ENCODE measurements at places on chromosomes 5 and 9.

DNA sequence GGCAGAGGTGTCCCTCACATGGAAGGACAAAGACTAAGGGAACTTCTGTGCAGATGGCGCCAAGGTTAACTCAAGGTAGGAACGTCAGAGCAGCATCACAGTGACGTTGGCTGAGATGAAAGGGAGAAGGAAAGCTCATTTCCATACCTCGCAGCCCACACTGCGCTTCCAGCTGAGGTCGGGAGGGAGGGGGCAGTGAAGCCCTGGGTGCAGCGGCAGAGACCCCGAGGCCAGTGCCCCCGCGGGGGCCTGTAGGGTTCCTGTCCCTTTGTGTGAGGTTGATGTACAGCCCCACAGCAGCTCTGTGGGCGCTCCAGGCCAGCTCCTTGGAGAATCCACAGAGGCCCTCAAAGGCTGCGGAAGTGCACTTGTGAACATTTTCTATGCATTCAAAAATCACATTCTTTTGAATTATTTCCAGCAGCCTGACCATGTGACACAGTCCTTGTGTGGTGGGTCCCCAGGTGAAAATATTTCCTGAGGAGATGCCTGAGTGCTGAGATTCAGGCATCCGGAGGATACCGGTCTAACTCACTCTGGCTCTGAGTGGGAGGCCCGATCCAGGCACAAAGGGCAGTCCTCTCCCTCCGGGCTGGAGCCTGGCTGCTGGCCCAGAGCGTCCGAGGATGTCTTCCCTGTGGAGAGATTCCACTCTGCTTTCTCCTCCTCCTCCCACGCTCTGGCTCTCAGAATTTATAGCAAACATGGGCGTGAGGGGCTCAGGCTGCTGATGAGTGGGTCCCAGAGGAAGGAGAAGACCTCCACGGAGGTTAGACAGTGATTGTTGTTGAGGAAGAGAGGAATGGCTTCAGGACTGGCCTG lies 150.7 kb downstream of the ICE1 start:
- no peak for DNase-seq

- no peak for DNase-seq
These were observed 528.8 kb downstream of the IRX1 start for GRCh38 chr5:4124221-4124970.

DNA sequence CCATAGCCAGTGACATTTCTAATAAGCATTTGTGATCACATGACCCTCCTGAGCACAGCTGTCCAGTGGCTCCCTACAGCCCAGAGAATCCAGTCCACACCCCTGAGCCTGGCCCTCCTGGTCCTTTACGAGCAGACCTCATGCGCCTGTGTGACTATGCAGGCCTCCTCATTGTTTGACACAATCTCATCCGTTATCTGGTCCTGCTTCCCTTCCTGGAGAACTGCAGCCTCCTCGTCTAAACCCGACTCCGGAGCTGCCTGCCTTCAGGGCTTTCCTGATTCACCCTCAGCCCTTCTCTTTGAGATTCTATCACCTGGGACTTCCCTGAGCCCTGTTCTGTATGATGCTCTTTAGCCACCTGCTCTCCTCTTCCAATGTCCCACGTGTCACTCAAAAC lies 79.7 kb downstream of the GPR21 start:
- no peak for DNase-seq

DNA sequence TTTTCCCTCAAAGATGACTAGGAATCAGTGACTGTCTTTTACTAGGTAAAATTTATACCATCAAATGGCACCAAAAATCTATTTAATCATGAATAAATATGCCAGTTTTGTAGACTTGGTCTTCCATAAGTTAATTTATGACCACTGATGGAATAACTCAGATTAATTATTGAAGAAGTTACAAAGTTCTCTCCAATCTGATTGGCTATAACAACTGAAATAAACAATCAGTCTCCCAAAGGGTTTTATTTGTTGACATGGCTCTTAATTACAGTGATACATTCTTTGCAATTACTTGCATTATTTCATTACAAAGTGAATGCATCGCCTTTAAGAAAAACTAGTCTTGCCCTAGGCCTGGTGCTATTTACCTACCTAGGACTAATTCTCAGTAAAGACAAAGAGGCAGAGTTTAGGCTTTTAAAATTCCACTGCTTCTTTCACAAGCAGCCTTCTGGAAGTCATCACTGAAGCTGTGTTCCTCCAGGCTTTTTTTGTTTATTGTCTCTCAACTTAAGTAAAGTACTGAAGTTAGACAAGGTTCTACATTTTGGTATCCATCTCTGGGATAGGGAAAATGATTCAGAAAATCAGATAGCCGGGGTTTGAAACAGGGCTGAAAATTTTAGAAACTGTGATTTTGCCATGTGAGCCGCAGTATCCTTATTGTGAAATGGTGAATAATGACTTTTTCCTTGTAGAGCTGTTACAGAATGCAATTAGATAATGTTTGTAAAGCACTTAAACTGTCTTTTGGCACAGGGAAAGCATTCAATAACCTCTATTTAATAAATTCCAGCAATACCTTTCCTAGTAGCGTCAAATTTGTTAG lies 2.5 kb downstream of the STOM start:
- DNase-seq, result no peak

DNA sequence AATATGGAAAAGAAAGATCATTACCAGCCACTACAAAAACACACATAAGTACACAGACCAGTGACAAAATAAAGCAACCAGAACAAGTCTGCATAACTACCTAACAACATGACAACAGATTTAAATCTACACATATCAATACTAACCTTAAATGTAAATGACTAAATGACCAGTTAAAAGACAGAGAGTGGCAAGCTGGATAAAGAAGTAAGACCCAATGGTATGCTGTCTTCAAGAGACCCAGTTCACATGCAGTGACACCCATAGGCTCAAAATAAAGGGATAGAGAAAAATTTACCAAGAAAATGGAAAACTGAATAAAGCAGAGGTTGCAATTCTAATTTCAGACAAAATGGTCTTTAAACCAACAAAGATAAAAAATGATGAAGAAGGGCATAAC lies 938.1 kb downstream of the EFNA5 start:
- no peak for DNase-seq

GRCh38 chr9:122218071-122218934 lies 10.5 kb downstream of the LHX6 start:
- no peak for DNase-seq

GRCh38 chr5:131245312-131245711 lies 18.5 kb upstream of the CDC42SE2 start:
- DNase-seq, result no peak

DNA sequence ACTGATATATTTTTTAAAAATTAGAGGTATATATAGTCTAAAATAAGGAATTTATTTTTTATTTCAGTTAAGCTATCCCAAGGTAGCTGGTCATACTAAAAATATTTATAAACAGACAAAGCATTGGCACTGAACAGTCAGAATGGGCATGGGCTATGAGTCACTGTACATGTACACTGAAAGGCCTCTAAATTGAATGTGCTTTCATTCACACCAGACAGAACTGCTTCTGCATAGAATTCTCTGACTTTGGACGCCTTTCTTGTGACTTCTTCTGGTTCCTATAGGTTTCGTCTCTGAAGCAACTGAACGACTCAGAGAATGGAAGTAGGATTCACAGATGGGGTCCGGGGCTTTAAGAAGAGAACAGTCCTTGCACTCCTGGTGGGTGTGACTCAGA lies 394.8 kb upstream of the MEF2C start:
- DNase-seq, result no peak

GRCh38 chr5:6674421-6674820 lies 38.8 kb upstream of the TENT4A start:
- DNase-seq, result no peak

- no peak for DNase-seq
These were observed 5.6 kb upstream of the IL7R start for GRCh38 chr5:35850967-35851680.

GRCh38 chr9:120153258-120153657 lies 426.7 kb downstream of the CDK5RAP2 start:
- no peak for DNase-seq

DNA sequence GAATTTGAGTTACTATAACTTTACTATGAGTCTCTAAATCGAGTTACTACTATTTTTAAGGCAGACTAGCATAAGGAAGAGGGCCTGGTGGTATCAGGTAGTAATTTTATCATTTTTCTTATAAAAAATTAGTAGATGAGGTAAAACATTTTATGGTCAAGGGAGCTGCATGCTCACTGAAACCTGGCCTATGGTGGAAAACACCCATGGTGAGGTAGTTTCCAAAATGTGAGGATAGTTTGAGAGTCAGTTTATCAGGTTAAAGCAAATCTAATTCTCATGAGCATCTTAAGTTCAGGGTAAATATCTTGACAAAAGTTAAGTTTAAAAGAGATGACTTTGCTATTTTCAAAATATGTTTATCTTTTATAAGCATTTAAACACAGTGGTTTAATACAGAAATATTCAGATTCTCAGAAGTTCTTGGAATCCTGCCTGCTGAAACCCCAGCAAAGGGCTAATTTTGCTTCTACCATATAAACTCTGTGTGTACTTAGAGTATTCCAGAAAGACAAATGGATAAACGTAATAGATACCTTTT lies 10.0 kb downstream of the DDX4 start:
- DNase-seq, result no peak

Data from B cell (primary cell).